Stimulated activated CD4-positive, alpha-beta T cell treated with anti-CD3 and anti-CD28 coated beads, TNF-alpha, amount 100 ng/mL, for 1 hour (primary cell): ENCODE measurements at places on chromosomes 7 and 10.

DNA sequence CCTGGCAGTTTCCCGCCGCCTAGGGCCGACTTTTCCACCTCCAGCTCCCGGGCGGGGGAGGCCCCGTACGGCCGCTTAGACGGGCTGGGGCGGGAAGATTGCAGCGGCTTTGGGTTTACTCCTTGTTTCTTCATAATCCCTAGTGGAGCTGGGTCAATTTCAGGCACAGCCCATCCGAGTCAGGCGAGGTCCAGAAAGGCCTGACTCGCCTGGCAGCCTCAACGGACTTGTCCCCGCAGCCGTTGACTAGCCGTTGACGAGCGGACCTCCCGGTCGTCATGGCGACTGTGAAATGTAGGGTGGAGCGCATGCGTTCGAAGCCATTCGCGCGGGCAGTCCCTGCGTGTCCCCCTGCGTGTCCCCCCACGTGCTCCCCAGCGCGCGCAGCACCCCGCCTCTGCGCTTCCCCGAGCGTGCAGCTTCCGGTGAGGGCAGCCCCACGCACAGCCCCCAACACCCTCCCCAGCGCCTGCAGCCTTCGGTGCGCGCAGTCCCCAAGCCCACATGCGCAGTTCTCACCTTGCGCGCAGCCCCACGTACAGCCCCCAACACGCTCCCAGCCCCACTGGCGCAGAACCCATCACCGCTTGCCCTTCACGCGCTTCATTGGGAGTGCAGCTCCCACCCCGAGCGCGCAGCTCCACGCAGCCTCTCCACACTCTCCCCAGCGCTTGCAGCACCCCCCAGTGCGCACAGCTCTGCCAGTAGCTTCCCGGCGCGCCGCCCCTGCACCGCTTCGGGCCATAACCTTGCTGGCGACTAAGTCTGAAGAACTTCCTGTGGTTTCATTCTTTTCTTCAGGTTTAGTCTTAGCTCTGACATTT lies 67.8 kb downstream of the TBX20 start:
- DNase-seq, result no peak

DNA sequence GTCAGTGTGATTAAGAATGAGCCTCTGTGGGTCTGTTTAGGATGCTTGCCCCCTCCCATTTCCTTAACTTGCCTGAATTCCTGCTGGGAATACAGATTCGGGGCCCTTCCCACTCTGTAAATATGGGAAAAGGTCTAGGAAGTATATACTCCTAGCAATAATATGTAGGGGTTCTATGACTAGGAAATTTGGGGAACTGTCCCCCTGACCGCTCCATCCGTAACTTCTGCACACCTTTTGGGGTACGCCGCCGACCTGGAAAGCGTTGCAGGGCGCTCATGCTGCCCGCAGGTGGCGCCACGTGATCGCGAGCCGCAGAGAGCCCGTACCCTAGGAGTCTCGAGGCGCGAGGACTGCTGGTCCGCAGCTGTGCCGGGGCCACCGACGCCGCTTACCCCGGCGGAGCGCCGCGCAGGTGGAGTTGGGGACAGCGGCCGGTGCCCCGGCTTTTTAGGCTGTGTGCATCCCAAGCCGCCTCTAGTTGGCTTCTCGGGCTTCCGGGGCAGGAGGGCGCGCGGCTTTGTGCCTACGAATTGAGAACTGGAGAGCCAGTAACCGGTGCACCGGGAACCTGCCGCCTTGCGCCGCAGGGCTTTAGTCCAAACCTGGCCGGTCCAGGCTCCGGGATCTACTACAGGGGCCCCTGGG lies 656 bp upstream of the CNNM2 start:
- DNase-seq, result peak; percentile 42

DNA sequence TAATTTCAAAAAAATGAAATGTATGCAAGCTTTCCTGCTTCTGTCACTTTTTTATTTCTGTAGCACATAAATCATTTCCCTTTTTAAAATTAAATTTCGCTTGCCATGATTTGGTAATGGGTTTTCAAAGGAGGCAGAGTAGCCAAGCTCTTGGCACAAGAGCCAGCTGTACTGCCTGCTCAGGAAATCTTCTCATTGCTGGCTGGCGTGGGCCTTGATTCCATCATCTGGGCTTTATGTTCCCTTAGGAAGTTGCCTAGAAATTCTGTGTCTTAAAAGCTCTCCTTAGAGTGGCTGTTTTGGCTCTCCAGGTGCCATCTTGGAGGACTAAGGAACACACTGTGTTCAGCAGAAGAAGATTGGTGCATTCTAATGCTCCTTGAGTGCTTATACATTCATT lies 107.4 kb downstream of the ARID5B start:
- DNase-seq, result no peak

GRCh38 chr7:107815254-107815882 lies 12.3 kb upstream of the SLC26A3 start:
- DNase-seq, result no peak
